ENCODE measurements at places on chromosomes 1 and 21.

DNA sequence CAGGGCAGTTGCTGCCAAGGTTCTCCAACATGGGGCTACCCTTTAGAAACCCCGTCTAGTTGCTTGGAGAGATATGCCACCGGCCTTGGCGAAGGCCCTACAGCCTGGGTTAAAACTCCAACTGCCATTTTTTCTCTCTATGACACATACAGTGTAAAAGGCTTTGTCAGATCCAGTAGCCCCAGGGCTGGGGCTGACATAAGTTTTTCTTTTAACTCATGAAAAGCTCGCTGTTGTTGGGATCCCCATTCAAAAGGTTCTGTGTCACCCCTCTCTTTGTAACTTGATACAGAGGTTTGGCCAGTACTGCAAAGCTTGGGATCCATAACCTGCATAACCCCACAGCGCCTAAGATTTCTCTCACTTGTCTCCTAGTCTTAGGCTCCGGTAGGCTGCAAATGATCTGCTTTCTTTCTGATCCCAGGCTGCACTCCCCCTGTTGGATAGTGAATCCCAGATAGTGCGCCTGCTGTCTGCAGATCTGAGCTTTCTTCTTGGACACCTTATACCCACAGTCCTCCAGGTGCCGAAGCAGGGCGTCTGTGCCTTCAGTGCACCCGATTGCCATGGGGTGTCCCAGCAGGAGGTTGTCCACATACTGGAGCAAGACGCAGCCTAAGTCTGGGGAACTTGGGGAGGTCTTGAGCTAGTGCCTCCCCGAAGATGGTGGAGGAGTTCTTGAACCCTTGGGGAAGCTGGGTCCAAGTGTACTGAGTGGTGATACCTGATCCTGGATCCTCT, 406.2 kb downstream of the TGFB2 start:
- H3K27me3 ChIP-seq: no peaks in the 10 kb centered on the region
- DNase-seq: no peak
- H3K36me3 ChIP-seq: no peaks in the 10 kb centered on the region
- no peaks in the 10 kb centered on the region for H3K4me1 ChIP-seq
- H3K4me3 ChIP-seq: no peak overlapping the region

DNA sequence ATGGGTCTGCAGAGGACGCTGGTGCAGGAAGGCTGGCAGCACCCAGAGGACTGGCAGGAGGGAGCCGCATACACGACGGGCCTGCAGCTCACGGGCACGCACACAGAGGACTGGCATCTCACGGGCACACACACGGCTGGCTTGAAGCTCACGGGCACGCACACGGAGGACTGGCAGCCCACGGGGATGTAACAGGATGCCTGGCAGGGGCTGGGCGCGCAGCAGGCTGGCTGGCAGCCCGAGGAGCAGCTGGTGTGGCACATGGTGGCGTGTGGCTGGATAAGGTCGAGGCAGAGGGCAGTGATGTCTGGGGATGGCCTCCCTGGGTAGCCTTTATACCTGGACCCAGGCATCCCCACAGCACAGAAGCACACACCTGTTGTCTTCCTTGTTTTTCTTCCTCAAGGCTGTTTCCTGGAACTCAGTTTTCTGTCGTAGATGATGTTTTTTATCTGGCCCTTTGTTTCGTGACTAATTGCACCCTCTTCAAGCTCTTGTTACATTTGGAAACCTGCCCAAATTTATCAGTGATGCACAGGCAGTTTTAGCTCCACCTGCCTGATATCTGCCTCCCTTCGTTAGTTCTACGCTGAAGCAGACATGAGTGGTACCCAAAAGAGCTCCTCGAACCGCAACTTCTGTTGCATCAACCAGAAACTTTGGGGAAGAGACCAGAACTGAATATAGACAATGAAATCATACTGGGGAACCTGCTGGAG, at the start of gene KRTAP12-1:
KRTAP12-1 (minus strand) TSS at position 303 of the 719 bp plus-strand sequence; CDS start at position 263, 40 bp downstream.
- H3K4me1 ChIP-seq: no peaks in the 10 kb centered on the region
- DNase-seq: no peak
- H3K36me3 ChIP-seq: no peaks in the 10 kb centered on the region
- no peaks in the 10 kb centered on the region for H3K27me3 ChIP-seq
- H3K27ac ChIP-seq: no peak within 1 kb of the TSS

GRCh38 chr1:236348071-236348470, 46.0 kb upstream of the EDARADD start:
- H3K4me1 ChIP-seq: no peaks in the 10 kb centered on the region
- no peak for DNase-seq
- no peaks in the 10 kb centered on the region for H3K36me3 ChIP-seq
- H3K4me3 ChIP-seq: no peak overlapping the region
- H3K27me3 ChIP-seq: no peaks in the 10 kb centered on the region
- no peak overlapping the region for H3K27ac ChIP-seq

GRCh38 chr1:226481133-226481532, 67.4 kb upstream of the STUM start:
- H3K4me1 ChIP-seq: no peaks in the 10 kb centered on the region
- H3K27ac ChIP-seq: no peak overlapping the region
- DNase-seq: no peak
- no peak overlapping the region for H3K4me3 ChIP-seq
- peaks cover 10% of the 10 kb centered on the region for H3K27me3 ChIP-seq
- H3K36me3 ChIP-seq: no peaks in the 10 kb centered on the region

- H3K4me1 ChIP-seq: peaks cover 5% of the 10 kb centered on the region
- no peak for DNase-seq
- H3K27me3 ChIP-seq: no peaks in the 10 kb centered on the region
- peak overlapping the region; percentile 91 for H3K4me3 ChIP-seq
These were observed 596 bp downstream of the TOR3A start for GRCh38 chr1:179082333-179082998.

GRCh38 chr1:38919130-38919529, 22.5 kb downstream of the RHBDL2 start:
- DNase-seq: no peak
- no peaks in the 10 kb centered on the region for H3K4me1 ChIP-seq
- no peak overlapping the region for H3K4me3 ChIP-seq
- no peak overlapping the region for H3K27ac ChIP-seq
- no peaks in the 10 kb centered on the region for H3K27me3 ChIP-seq

All from breast epithelium (tissue), 4 donors.